ENCODE measurements at places on chromosomes 6 and 20.

DNA sequence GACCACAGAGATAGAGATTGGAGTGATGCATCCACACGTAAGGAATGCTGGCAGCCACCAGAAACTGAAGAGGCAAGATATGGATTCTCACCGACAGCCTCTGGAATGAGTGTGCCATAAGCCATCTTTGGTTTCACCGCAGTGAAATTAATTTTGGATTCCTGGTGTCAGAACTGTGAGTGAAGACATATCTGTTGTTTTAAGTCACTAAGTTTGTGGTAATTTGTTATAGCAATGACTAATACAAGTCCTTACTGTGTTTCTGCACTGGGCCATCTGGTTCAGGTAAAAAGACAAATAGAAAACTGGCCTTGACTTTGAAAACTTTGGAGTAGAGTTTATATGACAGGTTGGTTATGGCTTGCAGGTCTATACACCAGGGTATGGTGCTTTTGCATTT lies 261.9 kb downstream of the PHF3 start:
- DNase-seq = no peak

GRCh38 chr6:151320140-151320539 lies 71.2 kb downstream of the ZBTB2 start:
- DNase-seq = no peak

DNA sequence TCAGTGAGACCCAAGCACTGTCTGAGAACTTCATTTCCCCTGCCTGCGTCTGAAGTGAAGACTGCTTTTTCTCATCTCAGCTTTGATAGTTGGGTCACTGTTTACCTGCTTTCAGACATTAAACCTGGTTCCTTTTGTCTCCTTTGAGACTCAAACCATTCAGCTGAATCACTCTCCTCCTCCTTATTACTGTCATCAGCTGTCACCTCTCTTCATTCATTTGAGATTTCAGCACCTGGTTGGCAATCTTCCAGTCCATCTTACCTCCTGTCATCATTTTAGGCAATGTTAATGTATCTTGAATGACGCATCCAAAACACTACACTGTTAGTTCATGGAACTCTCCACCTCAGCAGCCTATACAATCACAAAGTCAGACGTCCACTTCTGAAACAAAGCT lies 34.3 kb upstream of the SOX4 start:
- no peak for DNase-seq

DNA sequence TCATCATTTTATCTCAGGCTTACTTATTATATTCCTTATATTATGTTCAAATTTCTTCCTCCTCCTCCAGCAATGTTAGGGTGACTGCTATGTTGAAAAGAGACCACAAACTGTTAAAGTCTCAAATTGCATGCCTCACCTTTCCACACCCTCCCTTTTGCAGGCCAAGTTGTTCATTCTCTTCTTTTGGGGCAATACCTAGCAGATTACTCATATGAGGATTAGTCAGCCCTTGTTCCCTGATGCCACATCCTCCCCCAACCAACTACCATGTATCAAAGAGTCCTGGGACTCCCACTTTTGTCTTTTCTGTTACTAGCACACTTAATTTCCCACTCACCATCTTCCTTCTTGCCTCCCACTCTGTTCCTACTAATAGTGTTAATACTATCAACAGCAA lies 434.7 kb downstream of the BCKDHB start:
- no peak for DNase-seq

GRCh38 chr6:75376347-75377024 lies 91.9 kb upstream of the TMEM30A start:
- DNase-seq = no peak

DNA sequence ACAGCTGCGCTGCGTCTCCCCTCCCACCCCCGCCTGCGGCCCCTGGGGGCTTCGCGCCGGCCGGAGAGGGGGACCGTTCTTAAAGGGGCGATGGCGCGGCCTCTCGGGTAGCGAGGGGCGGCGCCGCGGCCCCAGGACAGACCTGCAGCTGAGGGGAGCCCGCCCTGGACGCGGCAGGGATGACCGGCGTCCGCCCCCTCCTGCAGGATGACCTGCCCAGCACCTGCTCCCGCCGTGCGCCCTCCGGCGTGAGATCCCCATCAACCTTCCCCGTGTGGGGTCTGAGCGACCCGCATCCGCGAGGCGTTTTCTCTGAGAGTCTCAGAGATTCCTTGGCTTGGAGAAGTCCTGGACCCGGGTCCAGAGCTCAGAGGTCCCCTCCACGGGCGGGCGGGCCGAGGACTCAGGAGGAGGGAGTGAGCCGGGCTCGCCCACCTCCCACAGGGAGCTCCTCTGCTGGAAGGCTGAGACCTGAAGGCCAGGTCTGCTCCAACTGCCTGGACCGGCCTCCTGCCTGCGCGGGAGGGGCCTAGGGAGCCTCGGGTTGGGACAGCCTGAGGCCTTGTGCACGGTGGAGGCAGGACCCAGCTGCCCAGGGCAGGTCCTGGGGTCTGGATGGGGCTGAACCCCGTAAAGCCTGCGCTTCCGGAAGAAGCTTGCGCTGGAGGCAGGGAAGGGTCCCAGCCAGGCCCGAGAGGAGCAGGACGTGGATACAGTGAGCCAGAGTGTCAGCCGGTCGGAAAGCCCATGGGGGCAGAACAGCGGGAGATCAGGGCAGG lies 532 bp upstream of the NKAIN4 start:
- DNase-seq = no peak

DNA sequence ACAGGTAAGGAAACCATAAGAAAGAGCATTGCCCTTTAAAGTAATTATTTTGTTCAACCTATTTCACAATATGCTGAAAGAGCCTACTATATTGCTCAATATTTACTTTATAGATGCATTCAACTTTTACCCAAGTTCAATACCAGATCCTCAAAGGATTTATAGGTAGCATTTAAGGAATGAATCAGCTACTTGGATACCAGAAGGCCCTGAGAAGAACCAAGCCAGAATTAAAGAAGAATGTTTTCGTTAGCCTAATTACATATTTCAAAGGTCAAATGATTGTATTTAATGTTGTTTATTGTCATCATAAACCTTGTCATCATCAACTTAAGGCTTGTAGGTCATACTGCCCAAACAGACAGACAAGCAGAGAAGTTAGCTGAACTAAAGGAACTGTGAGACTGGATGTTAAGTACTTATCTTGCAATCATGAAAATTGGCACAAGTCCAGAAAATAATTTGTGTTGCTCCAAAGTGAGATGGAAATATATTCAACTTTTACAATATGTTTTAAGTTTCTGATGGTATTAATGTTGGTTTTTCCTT lies 636.7 kb downstream of the RFPL4B start:
- DNase-seq = no peak

DNA sequence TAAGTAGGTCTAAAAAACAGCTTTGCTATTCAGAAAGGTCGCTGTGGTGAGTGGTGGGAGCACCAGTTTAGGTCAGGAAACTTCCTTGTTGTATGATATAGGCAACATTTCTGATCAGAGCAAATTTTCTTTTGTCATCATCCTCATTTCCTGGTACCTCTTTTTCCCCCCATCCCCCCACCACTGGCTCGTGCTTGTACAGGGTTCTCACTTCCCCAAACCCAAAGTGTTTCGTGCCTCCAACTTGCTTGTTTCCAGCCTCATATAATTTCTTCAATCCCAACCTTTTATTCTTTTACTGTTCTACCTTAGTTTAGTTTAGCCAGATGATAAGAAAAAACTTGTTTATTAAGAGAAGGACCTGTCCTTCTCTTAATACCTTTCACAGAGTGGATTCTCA lies 209.4 kb upstream of the JAG1 start:
- no peak for DNase-seq

GRCh38 chr20:17912916-17913315 lies 55.7 kb downstream of the SNX5 start:
- DNase-seq = no peak

DNA sequence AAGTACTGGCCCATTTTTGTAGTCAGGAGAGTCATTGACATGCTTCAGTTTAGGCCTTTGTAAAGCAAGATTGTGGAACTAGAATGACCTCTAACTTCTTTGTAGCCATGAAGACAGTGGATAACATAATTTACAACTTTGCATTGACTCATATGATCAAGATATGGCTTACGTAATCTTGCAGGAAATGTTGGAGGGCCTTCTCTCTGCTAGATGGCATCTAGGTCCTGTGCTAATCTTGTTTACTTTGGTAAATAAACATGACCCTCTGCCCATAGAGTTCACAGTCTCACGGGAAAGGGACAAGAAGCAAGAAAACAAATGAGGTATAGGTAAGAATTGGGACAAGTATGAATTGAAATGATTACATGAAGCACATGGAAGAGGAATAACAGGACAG lies 355.2 kb upstream of the ARID1B start:
- no peak for DNase-seq

GRCh38 chr6:21404577-21404976 lies 189.0 kb upstream of the SOX4 start:
- no peak for DNase-seq

GRCh38 chr6:11919771-11920440 lies 92.2 kb upstream of the HIVEP1 start:
- DNase-seq = no peak

DNA sequence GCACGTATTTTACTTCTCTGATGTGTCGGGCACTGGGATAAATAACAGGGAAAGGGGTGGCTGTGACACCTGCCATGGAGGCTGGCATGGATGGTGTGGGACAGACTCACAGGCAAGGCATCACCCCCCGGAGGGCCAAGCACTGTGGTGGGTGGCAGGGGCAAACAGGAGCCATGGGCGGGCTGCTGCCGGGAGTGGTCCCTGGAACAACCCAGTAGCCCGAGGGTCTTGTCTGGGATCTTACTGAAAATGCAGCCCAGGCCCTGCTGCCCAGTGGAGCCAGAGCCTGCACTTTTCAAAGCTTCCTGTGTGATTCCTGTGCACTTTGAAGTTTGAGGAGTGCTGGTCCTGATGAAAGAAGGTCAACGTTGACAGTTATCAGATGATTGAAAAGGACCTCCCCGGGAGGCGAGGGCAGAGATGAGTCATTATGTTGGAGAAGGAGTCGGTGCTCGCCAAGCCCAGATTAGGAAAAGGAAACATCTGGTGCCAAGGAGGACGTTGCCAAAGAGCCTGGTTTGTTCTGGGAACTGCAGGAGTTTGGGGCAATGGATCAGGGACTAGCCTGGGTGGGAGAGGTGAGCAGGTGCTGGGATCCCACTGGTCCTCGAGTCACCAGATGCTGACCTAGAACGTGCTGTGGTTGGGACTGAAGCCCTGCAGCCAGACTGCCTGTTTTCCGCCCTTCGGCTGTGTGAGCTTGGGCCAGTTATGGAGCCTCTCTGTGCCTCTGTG lies 130.0 kb upstream of the GGTLC1 start:
- no peak for DNase-seq

DNA sequence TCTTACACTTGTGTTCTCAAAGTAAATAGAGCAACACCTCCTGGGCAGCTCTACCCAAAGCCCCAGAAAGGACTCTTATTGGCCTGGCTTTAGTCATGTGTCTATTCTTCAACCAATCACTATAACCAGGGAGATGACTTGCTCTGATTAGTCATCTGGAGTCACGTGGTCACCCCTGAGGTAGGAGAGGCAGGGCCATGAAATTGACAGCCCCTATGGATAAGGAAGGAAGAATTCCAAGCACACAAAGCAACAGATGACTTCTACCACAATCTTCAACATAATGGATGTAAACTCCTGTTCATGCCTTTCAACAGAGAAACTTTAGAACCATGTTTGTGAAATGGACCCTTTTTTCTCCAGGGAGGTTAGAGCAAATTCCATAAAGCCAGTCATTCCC lies 24.6 kb upstream of the EYA2 start:
- no peak for DNase-seq

DNA sequence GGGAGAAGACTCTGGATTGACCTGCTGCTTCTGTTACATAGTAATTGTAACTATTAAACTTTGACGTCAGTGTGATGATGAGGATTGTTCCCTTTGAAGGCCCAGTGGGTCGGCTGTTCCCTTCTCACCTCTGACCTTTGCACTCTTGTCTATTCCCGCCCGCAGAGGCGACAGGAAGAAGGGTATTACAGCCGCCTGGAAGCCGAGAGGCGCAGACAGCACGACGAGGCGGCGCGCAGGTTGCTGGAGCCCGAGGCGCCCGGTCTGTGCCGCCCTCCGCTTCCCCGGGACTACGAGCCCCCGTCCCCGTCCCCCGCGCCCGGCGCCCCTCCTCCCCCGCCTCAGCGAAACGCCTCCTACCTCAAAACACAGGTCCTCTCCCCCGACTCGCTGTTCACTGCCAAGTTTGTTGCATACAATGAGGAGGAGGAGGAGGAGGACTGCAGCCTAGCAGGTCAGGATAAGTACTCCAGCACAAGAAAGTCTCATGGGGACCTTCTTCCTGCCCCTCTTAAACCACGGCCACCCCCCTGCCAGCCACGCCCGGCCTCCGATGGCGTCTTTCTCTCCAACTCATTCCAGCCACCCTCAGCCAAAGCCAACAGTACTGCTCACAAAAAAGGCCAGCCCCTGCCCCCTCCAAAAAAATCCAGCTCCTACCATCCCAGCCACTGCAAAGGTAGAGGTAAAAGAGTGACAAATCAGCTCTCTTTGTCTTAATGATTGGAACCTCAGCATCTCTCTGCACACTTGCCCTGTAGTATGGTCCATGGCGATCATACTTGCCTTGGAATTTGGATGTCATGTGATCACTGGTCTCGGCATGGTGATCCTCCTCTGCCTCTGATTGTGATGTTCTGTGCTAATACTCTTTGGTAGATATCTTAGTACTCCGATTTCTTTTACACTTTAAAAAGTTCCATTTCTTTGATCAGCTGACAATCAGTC lies 31.6 kb upstream of the KIF25 start:
- no peak for DNase-seq

DNA sequence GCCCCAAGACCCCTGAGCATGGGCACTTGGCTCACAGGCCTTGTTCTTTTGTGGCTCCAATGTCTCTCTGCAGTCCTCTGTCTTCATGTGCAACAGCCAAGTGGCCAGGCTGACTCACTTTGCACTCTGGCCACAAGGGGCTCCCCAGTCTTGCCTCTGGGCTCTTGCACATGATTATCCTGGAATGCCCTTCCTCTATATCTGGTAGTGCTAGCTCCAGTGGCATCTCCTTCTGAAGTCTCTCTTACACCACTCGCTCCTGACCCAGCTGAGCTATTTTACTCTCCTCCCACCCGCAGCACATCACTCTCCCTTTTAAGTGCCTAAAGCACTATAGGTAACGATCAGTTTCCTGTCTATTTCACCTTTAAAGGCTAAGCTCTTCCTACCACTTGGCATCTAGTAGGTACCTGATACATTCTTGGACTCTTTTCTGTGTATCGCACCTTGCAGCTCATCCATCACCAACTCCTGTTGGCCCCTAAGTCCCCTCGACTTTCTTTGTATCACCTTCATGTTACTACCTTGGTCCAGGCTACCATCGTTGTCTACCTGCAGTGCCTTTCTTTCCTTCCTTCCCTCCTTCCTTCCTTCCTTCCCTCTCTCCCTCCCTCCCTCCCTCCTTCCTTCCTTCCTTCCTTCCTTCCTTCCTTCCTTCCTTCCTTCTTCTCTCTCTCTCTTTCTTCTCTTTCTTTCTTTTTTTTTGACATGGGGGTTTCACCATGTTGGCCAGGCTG lies 211.9 kb upstream of the RNF24 start:
- no peak for DNase-seq

DNA sequence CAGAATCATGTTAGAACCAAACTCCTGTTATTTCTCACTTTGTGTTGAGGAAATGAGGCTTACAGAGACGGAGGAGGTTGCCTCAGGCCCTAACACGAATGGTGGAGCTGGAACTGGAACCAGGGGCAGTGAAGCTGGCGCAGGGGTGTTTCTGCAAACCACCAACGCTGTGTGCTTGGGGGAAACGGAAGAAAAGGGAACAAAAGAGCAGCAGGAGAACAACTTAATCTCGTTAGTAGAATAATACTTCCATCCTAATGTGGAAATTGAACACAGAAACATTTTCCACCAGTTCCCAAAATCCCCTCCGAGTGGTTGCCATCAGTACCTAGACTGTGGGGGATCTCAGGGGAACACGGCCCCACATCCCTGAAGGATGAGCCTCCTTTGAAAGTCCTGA lies 103.4 kb upstream of the FRMD1 start:
- DNase-seq = no peak

- DNase-seq = no peak
Observed at GRCh38 chr6:35474942-35475570, 6.9 kb downstream of the RPL10A start.

Measured in NCI-H2081 (cell line).